ENCODE measurements at places on chromosomes 11 and 22.

DNA sequence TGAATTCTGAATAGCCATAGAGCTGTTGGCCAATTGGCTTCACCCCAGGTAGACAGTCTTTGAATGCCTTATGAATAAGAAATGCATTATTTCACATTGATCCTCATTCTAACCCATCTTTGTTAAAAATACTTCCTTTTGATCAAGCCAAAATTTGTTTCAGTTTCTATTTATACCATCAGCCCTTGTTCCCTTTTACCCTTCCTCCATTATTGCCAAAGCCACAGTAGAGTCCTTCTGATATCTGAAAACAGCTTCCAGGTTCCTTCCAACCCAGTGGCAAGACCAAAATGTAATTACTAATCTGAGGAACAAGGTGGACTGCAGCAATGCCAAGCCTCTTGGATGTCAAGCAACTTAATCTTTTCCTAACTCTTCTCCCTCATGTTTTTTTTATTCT lies 458.8 kb downstream of the BUD13 start:
- DNase-seq = no peak

DNA sequence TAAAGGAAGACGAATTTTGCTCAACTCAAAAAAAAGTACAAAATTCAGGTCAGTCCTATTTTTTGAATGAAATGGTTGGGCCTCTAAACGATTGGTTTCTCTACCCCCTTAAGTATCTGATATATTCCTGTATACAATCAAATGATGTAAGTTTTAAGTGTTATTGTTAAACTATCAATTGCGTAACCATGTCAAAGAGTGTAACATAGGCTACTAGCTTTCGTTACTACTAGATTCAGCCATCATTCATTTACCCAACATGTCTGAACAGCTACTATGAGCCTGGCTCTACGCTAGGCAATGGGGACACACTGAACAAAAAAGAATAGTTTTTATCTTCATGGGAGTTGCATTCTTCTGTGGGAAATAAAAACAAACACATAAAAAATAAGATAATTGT lies 3.3 kb downstream of the RAB6A start:
- no peak for DNase-seq

- DNase-seq = no peak
Measured at GRCh38 chr11:58621586-58622262, 741 bp upstream of the CNTF start.

DNA sequence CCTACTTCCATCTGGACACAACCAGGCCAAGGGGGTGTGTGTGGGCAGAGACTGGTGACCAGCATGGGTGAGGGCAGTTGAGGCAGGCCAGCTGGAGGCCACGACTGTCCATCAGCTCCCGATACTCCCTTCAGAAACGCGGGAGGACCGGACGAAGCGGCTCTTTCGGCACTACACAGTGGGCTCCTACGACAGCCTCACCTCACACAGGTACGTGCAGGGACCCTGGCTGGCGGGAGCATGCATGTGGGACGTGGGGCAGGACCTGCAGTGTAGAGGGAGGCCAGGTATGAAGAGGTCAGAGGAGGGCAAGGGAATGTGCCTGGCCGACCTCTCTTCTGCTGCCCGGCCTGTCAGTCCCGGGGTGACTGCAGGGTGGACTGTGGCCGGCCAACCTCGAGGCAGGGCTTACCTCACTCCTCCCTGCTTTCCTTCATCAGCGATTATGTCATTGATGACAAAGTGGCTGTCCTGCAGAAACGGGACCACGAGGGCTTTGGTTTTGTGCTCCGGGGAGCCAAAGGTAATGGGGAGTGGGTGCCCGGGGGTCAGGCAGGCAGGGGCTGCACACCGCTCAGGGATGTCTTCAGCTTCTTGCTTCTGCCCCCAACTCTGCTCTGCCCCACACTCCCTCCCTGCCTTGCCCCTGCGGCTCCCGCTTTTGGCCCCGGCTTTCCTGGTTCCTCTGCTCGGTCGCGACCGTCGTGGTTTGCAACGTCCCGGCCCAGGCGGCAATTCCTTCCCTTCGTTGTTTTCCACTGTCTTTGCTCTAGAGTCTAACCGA lies 31.3 kb downstream of the SHANK3 start:
- peak; percentile 73 for DNase-seq

- DNase-seq = no peak
Measured at GRCh38 chr22:49574205-49574880, 253.3 kb downstream of the BRD1 start.

GRCh38 chr22:43036282-43036829 lies 21.4 kb upstream of the PACSIN2 start:
- DNase-seq = peak; percentile 95

DNA sequence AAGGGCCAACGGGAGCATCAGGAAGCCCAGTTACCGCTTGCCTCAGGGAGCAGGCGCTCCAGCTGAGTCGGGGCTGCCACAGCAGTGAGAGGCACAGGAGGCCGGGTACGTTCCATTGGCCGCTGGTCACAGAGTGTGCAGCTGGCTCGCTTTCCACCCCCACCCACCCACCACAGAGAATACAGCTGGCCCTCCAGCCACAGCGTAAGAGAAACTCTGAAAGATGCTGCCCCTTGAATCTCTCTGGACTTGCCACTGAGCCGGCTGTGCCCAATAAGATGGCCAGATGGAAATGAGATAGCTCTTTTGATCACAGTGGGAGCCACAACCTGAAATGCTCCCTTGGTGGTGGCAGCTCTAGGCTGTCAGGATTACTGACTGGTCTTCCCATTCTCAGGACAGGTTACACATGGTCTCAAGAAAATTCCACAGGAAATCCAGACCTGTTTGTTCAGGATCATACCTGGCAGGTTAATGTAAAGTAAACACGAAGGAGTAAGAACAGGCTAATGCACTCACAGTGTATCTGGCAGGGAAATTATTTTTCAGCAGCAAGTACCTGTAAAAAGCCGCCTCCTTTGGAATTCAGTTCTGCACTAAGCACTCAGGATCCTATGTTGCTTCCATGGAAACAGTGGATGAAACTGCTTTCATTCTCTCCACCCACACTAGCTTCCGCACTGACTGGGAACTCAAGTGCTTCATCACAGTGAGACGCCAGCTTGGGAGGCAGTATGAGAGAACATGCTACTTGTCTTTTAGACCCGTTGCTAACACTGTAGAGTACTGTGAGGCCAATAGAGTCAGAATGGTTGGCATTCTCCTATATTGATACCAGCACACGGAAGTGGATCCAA lies 16.5 kb downstream of the SIAE start:
- DNase-seq = no peak

DNA sequence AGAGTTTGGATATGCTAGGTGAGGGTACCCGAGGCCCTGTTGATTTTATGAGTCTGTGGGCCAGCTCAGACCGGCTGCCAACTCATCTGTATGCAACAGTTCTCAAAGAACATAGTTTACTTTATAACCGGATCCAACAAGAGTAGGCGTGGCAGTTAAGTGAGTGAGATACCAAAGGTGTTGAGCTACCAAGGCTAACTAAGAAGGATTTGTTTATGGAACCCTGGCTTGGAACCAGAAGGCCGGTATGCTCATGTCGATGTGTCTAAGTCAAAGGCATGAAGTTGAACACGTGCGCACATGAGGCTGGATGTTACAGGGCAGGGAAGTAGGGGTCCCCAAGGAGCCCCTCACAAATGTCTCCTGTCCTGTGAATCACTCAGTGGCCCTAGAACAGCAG lies at the start of gene KCNJ1:
Gene KCNJ1, minus strand, starts transcription at position 20 of the 400 bp plus-strand sequence. CDS start 27,053 bp downstream, outside the sequence.
- no peak for DNase-seq

- DNase-seq = no peak
Measured at GRCh38 chr11:115276191-115276590, 228.0 kb downstream of the CADM1 start.

GRCh38 chr11:57277845-57278720 lies 41.0 kb upstream of the APLNR start:
- DNase-seq = peak; percentile 88

DNA sequence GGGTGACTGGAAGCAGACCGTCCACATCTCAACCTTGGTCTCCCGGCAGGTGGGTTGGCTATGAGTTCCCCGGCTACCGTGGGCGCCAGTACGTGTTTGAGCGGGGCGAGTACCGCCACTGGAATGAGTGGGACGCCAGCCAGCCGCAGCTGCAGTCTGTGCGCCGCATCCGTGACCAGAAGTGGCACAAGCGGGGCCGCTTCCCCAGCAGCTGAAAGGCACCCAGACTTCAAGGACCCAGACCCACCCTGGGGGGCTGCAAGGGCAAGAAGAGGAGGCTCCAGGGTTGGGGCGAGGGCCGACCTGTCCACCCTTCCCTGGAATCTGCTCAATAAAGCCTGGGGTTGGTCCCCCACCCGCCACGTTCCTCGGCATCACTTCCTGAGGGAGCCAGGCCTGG lies 7.3 kb downstream of the CRYBB3 start:
- no peak for DNase-seq
